ENCODE measurements at places on chromosomes 13 and 19.

GRCh38 chr19:1374250-1374577 lies 9.5 kb upstream of the NDUFS7 start:
- no peak overlapping the region for H3K27ac ChIP-seq
- H3K4me1 ChIP-seq, result no peaks in the 10 kb centered on the region
- no peak for DNase-seq
- no peaks in the 10 kb centered on the region for H3K36me3 ChIP-seq
- H3K4me3 ChIP-seq, result no peak overlapping the region

GRCh38 chr13:78611040-78611439 lies 7.7 kb upstream of the POU4F1 start:
- H3K36me3 ChIP-seq, result no peaks in the 10 kb centered on the region
- no peaks in the 10 kb centered on the region for H3K27me3 ChIP-seq
- no peak overlapping the region for H3K27ac ChIP-seq
- no peak for DNase-seq
- no peak overlapping the region for H3K4me3 ChIP-seq
- H3K4me1 ChIP-seq, result 0 out of 2 replicates have a peak, but pooled peaks cover 2% of the 10 kb centered on the region

DNA sequence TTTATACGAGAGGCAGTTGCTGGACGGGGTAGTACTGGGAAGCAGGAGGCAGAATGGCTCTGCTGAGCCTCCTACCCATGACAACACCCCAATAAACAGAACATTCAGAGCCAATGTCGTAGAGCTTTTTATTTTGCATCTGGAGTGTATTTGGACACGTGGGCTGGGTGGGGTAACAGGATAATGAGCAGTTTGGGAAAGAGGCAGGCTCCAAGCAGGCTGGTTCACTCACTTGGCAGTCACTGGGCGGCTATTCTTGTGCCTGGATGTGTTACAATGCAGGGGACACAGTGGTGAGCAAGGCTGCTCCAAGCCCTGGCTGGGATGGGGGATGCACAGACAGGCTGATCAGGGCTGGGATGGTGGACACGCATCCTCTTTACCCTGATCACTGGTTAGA lies 9.5 kb downstream of the ACTMAP start:
- no peak overlapping the region for H3K27ac ChIP-seq
- no peaks in the 10 kb centered on the region for H3K36me3 ChIP-seq
- no peaks in the 10 kb centered on the region for H3K27me3 ChIP-seq
- H3K4me1 ChIP-seq, result no peaks in the 10 kb centered on the region

GRCh38 chr13:21321269-21321668 lies 137.8 kb downstream of the ZDHHC20 start:
- no peak overlapping the region for H3K4me3 ChIP-seq
- H3K27me3 ChIP-seq, result no peaks in the 10 kb centered on the region
- H3K4me1 ChIP-seq, result 0 out of 2 replicates have a peak, but pooled peaks cover 4% of the 10 kb centered on the region

- peak overlapping the region; percentile 31 for H3K4me3 ChIP-seq
- H3K4me1 ChIP-seq, result no peaks in the 10 kb centered on the region
- no peak overlapping the region for H3K27ac ChIP-seq
- no peaks in the 10 kb centered on the region for H3K27me3 ChIP-seq
- no peaks in the 10 kb centered on the region for H3K36me3 ChIP-seq
Observed at GRCh38 chr19:20612711-20613316, 47.2 kb upstream of the ZNF737 start.

DNA sequence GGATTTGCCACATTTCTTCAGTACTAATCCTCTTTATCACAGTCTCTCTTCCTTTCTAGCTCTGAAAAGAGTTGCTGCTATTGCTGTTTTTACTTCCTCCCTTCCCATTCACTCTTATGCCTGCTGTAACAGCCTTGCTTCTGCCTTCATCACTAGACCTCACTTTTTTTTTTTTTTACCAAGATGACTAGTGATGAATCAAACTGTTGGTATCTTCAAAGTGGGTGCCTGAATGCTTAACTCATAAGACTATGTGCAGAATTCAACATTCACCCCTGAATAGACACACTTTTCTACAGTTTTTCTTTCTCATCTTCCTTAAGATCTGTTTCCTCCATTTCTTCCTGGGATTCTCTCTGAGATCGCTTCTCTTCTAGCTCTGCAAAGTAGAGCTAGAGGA lies 217.2 kb upstream of the HTR2A start:
- no peaks in the 10 kb centered on the region for H3K4me1 ChIP-seq
- no peaks in the 10 kb centered on the region for H3K36me3 ChIP-seq
- H3K4me3 ChIP-seq, result no peak overlapping the region
- no peak overlapping the region for H3K27ac ChIP-seq
- no peaks in the 10 kb centered on the region for H3K27me3 ChIP-seq

- no peaks in the 10 kb centered on the region for H3K27me3 ChIP-seq
- no peak overlapping the region for H3K27ac ChIP-seq
- H3K4me1 ChIP-seq, result no peaks in the 10 kb centered on the region
- peak; percentile 21 for DNase-seq
- H3K4me3 ChIP-seq, result no peak overlapping the region
Observed at GRCh38 chr13:105735281-105735680, 800.2 kb downstream of the EFNB2 start.

DNA sequence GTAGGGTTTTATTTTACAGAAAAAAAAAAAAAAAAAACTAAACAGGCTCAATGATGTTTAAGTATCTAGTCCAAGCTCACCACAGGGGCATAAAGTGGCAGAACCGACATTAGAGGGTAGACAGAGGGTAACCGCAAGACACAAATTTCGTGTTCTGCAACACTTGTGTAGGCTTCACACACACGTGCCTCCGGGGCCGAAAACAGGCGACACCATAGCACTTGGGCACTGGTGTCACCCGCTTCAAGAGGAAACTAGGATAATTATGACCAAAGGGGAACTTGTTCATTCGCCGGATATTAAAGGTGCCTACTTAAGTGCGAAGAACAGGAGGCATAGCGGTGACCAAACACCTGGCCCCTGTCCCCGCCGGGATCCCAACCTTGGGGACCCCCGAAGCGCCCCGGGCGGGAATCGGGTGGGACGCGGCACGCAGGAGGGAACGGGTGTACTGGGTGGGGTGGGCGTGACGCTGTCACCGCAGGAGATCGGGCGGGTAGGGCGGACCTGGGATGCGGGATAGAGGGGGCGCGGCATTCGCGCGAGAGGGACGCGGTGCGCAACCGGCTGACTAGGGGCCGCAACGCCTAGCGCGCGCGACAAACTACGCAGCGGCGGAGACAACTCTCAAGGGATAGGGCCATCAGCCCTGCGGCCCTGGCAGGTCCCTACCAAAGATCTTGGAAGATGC lies 558 bp downstream of the MZT1 start:
- H3K27me3 ChIP-seq, result no peaks in the 10 kb centered on the region
- peak; percentile 27 for DNase-seq
- H3K4me1 ChIP-seq, result 0 out of 2 replicates have a peak, but pooled peaks cover 2% of the 10 kb centered on the region
- peak overlapping the region; percentile 74 for H3K4me3 ChIP-seq
- H3K36me3 ChIP-seq, result no peaks in the 10 kb centered on the region

DNA sequence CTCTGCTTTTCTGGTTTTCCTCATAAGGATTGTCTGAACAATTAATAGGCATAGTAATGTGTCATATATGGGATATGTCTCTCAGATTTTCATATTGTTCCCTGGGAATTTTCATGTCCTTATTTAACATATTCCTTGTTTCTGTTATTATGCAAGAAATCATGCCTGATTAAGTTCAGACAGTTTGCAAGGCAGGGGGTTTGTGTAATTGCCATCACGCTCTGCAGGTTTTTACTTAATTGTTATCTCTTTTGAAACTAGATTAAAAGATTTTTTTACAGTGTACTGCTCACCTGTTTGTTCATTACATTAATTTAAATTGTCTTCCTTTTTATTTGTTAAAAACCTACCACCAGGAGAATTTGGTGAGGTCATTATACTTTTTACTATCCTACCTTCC lies 1253.2 kb upstream of the PRR20A start:
- no peak overlapping the region for H3K27ac ChIP-seq
- no peak overlapping the region for H3K4me3 ChIP-seq
- H3K36me3 ChIP-seq, result no peaks in the 10 kb centered on the region
- no peak for DNase-seq

DNA sequence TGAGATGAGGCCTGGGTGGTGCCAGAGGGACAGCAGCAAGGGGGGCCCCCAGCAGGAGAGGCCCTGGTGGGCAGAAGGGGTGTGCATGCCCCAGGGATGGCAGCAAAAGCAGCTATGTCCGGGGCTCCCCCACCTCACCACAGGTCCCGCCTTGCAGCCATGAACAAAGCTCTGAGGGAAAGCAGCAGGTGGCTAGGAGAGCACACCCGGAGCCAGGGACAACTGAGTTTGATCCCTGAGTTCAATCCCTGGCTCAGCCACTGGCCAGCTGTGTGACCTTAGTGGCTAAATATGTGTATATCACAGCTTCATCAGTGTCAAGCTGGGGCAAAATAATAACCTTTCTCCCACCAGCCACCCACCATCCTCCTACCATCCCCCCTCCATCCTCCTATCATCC lies 47.7 kb upstream of the KCTD15 start:
- H3K27me3 ChIP-seq, result peaks cover 31% of the 10 kb centered on the region
- no peaks in the 10 kb centered on the region for H3K36me3 ChIP-seq
- H3K27ac ChIP-seq, result no peak overlapping the region
- H3K4me1 ChIP-seq, result no peaks in the 10 kb centered on the region
- no peak overlapping the region for H3K4me3 ChIP-seq

- H3K27me3 ChIP-seq, result no peaks in the 10 kb centered on the region
- H3K27ac ChIP-seq, result no peak overlapping the region
- no peaks in the 10 kb centered on the region for H3K4me1 ChIP-seq
- no peak overlapping the region for H3K4me3 ChIP-seq
Observed at GRCh38 chr13:40231751-40232150, 434.7 kb downstream of the FOXO1 start.

GRCh38 chr19:47210689-47211316 lies 20.2 kb downstream of the BBC3 start:
- H3K27ac ChIP-seq, result peak overlapping the region; percentile 48
- H3K27me3 ChIP-seq, result no peaks in the 10 kb centered on the region
- no peak overlapping the region for H3K4me3 ChIP-seq

DNA sequence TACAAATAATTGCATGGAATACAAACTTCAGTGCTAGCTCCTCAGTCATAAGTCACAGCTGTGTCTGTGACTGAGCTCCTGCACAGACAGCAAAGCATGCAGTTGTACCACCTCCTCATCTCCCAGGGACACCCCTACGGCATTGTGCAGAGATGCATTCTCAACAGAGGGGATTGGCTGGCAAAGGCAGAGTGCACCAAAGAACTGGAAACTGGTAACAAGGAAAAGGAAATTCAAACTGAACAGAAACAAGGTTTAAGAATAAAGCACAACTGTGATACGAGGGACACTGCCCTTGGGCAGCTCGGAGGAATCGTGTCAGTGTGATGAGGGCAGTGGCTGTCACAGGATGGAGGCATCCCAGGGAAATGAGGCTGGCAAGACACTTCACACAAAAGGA lies 126.1 kb upstream of the SOX1 start:
- no peaks in the 10 kb centered on the region for H3K36me3 ChIP-seq
- H3K27ac ChIP-seq, result no peak overlapping the region
- H3K4me3 ChIP-seq, result no peak overlapping the region
- H3K4me1 ChIP-seq, result no peaks in the 10 kb centered on the region
- no peaks in the 10 kb centered on the region for H3K27me3 ChIP-seq

GRCh38 chr13:76630629-76631230 lies 255.5 kb downstream of the KCTD12 start:
- H3K4me3 ChIP-seq, result no peak overlapping the region
- H3K36me3 ChIP-seq, result no peaks in the 10 kb centered on the region
- DNase-seq, result no peak
- no peaks in the 10 kb centered on the region for H3K27me3 ChIP-seq
- no peak overlapping the region for H3K27ac ChIP-seq

DNA sequence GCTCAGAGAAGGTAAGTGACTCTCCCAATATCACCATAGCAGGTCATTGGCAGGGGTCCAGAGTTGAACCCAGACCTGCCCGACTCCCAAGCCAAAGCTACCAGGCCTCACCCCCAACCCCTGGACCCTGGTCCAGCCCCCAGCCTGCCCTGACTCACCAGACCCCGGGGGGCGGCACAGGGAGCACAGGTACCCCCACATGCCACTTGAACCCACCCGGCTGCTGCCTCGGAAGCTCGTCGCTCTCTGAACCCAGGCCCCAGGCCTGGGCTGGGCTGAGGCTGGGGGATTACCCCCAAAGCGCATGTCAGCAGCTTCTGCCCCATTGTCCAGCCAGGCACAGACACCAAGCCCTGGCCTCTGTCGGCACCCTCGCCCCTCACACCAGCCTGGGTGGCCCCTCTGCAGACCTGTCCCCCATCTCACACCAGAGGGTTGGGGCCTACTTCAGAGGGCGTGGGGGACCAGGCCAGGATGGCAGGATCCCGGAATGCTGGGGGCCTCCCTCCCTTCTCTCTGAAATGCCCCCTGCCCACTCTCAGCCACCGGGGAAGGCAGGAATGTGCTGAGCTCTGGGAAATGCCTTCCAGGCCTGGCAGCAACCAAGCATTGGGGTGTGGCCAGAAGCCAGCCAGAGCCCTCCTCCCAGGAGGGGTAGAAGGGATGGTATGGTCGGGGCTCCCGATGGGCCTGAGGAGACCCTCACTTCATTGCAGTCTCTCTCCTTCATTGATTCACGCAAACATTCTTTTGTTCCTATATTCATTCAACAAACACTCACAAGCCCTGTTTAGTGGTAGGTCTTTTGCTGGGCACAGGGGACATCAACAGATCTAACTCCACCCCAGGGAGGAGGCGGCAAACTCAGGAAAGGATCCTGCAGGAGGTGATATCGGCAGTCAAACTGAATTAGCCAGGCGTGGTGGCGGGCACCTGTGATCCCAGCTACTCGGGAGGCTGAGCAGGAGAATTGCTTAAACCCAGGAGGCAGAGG lies 1.7 kb upstream of the PRX start:
- DNase-seq, result no peak
- no peak overlapping the region for H3K4me3 ChIP-seq
- H3K4me1 ChIP-seq, result peaks cover 11% of the 10 kb centered on the region
- H3K27ac ChIP-seq, result no peak overlapping the region
- H3K36me3 ChIP-seq, result no peaks in the 10 kb centered on the region
- no peaks in the 10 kb centered on the region for H3K27me3 ChIP-seq

- no peaks in the 10 kb centered on the region for H3K4me1 ChIP-seq
- H3K36me3 ChIP-seq, result no peaks in the 10 kb centered on the region
- no peak for DNase-seq
Observed at GRCh38 chr13:72489751-72490150, 237.7 kb downstream of the MZT1 start.

DNA sequence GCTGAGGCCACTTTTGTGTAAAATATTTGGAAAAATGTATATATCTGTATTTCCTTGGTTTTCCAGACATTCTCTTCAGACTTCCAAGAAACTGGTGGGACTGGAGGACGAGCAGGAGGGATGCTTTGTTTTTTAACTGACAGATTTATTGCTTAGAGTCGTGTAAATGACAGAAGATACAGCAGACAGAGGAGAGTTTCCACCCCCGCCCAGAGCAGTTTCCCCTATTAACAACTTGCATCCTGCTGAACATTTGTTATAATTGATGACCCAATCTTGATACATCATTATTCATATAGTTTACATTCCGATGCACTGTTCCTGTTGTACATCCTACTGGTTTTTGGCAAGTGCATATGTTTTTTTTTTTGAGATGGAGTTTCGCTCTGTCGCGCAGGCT lies 7.1 kb upstream of the DOCK6 start:
- no peaks in the 10 kb centered on the region for H3K4me1 ChIP-seq
- no peak overlapping the region for H3K27ac ChIP-seq
- peaks cover 83% of the 10 kb centered on the region for H3K27me3 ChIP-seq
- no peak overlapping the region for H3K4me3 ChIP-seq
